ENCODE measurements at places on chromosomes 5 and 9.

- no peak for DNase-seq
Measured at GRCh38 chr9:88344013-88344412, 44.2 kb upstream of the SPIN1 start.

- no peak for DNase-seq
Measured at GRCh38 chr5:72474046-72474500, 33.1 kb downstream of the ZNF366 start.

DNA sequence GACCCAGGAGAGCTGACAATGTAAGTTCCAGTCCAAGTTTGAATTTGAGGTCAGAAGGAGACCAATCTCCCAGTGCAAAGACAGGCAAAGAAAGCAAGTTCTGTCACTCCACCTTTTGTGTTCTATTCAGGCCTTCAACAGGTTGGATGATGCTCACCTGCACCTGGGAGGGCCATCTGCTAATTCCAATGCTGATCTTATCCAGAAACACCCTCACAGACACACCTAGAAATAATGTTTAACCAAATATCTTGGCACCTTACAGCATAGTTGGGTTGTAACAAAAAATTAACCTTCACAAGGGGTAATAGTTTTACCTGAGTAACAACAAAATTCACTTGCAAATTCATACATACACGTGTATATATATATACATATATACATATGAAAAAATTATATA, 190.8 kb downstream of the DIRAS2 start:
- no peak for DNase-seq

DNA sequence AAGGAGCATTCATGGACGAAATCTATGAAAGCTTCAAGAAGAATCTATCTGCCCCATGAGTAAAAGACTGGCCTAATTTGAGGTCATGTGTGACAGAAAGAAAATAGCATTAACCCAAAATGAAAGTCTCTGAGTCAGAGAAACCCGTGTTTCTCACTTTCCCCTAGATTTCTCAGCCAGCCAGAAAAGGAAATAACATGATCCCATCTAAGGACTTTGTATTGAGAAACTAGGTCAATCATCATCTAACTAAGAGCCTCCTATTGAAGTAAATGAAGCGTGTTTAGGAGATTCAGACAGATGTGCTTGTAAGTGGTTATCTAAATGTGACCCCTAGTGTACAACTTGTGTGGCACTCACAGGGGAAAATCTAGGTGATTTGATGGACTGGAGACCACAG, 77.3 kb upstream of the ZNF366 start:
- DNase-seq, result no peak

DNA sequence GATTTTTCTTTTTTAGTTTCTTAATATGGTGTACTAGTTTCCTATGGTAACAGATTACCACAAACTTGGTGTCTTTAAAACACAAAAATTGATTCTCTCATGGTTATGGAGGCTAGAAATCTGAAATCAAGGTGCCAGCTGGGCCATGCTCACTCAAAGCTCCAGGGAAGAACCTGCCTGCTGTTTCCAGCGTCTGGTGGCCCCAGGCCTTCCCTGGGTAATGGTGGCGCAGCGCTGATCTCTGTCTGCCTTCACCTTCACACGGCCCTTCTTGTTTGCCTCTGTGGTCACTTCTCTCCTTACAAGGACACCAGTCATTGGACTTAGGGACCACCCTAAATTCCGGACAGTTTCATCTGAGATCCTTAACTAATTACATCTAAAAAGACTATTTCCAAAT, 70.5 kb upstream of the GFPT2 start:
- DNase-seq, result no peak

- no peak for DNase-seq
Measured at GRCh38 chr9:21016701-21017491, 14.5 kb downstream of the HACD4 start.

DNA sequence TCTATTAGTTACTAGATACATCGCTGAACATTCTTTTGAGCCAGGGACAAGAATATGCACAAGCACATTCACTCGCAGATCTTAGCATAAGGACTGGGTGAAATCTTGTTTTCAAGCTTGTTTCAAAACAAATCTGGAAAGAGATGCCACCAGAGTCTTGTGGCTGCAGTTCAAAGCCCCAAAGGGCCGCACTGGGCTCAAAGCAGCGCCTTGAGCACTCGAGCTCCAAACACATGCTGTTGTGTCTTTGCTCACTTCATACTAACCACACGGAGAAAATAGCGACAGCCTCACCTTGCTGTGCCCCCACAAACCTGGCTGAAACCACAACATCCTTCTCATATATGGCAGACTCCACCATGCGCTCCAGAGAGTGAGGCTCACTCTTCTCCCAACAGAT, 34.2 kb upstream of the IL7R start:
- DNase-seq, result peak; percentile 59

DNA sequence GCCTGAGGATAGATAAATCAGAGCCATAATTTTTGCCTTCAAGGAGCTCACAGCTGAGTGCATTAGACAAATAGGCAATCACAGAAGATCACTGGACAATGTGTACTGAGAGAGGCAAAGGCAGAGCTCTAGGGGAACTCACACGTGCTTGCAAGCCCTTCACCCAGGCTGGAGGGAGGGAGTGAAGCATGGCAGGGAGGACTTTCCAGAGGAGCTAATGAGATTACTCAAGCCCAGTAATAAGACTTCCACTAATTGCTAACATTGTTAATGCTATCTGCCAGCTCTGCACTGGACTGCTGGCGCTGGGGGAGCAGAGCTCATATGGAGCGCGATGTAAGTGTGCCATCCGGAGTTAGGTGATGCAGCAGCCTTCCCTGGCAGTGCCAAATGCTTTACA, 408.4 kb downstream of the NTRK2 start:
- DNase-seq, result no peak

- peak; percentile 8 for DNase-seq
Measured at GRCh38 chr5:119031011-119031886, 39.6 kb upstream of the DMXL1 start.

DNA sequence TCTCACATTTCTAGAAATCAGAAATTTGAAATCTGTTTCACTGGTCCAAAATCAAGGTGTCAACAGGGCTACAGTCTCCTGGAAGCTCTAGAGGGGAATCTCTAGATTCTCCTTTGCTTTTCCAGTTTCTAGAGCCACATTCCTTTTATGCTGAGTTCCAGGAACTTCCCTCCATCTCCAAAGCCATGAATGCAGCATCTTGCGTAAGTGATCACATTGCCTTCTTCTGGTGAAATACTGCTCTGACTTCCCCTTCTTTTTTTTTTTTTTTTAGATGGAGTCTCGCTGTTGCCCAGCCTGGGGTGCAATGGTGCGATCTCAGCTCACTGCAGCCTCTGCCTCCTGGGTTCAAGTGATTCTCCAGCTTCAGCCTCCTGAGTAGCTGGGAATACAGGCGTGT, 23.8 kb downstream of the GDA start:
- no peak for DNase-seq

DNA sequence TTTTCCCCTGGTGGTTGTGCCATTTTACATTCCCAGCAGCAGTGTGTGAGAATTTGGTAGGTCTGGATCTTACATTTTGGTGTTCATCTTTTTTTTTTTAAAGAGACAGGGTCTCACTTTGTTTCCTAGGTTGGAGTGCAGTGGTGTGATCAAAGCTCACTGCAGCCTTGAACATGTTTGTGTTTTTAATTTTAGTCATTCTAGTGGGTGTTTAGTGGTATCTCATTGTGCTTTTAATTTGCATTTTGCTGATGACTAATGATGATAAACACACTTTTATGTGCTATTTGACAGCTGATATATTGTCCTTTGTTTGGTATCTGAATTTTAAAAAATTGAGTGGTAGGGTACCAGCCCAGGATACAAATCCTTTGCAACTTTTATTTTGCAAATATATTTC, 53.4 kb upstream of the POMT1 start:
- DNase-seq, result no peak

- DNase-seq, result no peak
Measured at GRCh38 chr9:21801683-21802417, 586 bp upstream of the MTAP start.

- no peak for DNase-seq
Measured at GRCh38 chr5:72296256-72296655, 23.8 kb downstream of the MRPS27 start.

DNA sequence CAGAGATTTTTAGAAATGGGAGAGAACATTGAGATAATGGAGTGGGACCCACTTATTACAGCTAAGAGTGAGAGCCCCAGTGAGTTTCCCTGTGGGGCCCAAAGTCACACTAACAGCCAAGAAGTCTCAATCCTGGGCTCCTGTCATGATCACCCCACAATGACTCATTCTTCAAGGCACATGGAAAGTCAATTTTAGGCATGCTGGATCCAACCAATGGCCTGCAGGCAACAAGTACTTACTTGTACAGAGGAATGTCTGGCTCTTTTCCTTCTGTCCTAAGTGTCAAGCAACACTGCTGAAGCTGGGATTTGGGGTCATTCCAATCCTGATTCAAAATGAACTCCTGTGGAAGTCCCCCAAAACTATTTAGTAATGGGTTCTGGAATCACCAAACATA, 123.1 kb downstream of the DROSHA start:
- no peak for DNase-seq

- DNase-seq, result no peak
Measured at GRCh38 chr5:80926536-80926935, 33.6 kb upstream of the RASGRF2 start.

DNA sequence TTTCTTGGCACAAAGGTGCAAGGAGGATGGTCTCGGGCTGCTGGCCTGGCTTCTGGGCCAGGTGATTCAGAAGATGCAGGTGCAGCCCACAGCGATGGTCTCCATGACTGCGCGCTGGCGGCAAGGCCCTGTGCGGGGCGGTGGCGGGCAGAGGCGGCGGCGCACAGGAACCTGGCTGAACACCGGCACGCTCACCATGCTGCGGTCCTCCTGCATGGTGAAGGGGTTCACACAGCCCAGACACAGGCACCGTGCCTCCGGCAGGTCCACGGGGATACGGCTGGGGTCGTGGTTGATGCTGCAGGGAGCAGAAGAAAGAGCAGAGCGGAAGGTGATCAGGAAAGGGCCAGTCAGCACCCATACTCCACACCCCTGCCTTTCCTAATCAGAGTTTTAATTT, 4.8 kb downstream of the IL17B start:
- no peak for DNase-seq

- DNase-seq, result no peak
Measured at GRCh38 chr9:34642679-34643078, 3.8 kb upstream of the GALT start.

DNA sequence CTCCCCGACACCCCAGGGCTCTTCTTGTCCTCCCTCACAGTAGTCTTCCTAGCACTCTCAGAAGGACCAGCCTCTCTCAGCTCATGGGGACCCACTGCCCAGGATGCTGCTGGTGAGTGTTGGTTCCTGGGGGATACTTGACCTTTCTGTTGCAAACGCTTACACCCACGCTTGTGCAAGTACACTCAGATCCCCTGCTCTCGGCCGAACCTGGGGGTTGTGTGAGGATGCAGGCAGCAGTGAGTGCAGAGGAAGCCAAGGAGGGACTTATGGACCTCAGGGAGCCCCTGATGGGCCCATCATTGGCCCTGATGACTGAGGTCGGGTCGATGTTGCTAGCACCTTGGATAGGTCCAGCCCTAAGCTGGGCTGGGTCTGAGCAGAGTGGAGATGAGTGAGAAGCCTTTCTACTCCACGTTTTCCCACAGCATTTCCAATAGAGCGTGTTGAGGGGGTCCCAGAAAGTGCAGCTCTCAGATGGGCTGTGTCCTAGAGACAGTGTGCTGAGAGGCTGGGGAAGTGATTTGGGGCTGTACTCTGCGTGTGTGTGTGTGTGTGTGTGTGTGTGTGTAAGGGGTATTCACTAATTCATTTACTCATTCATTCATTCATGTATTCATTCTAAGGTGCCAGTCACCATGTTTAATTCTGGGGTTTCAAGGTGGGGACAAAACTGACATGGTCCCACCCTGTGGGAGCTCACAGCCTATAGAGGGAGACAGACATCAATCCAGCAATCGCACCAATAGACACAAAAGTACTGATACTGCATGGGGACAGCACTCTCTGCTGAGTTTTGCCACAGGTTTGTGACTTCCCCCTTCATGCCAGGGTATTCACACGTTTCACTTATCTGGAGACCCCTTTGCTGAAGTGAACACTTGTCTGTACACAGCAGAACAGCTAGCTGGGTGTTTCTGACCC, 25.2 kb upstream of the PITX1 start:
- DNase-seq, result no peak

DNA sequence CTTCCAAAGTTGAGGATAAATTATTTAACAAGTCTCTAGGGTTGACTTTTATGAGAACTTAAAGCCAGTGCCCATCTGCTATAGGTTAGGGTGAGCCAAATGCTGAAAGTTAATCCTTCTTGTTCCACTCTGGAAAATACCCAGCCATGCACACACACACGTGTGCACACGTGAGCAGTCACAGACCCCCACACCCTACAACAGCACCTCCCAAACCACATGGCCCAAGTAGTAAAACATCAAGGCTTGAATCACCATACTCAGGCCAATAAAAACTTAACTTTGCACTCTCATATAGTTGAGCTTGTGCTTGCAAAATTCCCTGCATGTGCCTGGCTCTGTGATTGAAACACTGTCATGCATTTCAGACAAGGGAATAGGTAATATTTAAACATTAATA, 467.6 kb downstream of the ARHGEF28 start:
- no peak for DNase-seq

GRCh38 chr5:54090495-54091120, 219.8 kb downstream of the ARL15 start:
- DNase-seq, result no peak

GRCh38 chr9:13807118-13807517, 506.8 kb downstream of the NFIB start:
- DNase-seq, result no peak

DNA sequence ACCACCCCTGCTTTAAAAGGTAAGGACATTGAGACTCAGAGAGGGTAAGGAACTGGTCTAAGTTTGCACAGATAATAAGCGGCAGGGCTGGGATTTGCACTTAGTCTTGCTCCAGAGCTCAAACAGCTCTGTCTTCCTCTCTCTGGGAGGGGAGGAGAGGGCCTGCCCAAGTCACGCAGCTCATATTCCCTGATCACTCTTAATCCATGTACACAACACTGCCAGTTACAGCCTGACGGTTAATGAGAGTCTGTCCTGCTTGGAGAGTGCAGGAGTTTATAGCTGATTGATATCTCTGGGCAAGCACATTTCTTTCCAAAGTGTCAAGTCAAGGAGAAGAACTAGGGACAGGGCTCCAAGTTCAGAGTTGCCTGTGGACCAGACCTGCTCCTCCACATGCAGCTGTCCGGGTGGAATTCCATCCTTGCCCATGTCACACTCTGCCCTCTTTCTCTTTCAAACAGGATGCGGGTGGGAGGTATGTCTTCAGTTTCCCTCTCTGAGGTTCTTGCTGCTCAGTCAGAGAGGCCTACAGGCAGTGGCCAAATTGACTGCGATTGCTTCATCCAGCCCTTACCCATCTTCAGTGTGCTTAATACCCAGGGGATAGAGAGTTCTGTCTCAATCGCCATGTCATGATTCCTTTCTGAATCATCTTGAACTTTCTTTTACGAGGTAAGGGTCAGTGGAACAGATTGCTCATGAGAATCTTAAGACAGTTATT, 54.5 kb downstream of the GALNT12 start:
- no peak for DNase-seq

DNA sequence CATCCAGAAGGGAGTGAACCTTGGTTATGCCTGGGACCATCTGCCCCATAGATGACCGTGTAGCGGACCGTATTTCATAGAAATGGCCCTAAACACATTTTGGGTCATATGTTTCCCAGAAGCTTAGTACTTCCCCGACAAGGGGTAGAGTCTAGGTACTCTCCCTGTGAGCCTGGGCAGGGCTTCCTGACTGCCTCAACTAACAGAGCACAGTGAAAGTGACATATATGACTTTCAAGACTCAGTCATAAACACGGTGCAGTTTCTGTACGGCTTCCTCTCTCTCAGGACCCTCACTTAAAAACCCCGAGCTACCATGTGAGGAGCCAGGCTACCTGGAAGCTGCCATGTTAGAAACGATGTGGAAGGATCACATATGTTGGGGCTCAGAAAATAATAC, 20.9 kb downstream of the C9orf57 start:
- DNase-seq, result no peak
